HTR-8/SVneo (cell line): ENCODE measurements at places on chromosomes 2 and 18.

- no peak for DNase-seq
These were observed 500.2 kb downstream of the FBXO15 start for GRCh38 chr18:73647391-73647790.

DNA sequence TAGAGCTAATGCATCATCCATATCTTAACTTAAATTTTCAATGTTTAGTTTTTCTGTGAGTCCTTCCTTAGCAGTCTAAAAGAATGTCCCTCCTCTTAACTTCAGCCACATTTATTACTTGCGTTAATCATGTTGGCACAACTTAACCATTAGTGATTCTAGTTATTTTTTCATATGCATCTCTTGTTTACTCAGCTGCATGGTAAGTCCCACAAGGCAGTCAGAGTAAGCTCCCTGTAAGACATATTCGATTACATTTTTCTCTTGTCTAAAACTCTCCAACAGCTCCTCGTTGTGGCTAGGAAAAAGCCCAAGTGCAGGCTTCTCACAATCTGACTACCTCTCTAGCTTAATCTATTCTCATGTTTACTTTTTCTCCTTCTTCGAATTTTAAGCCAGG is 2045.3 kb upstream of the PIK3C3 start:
- DNase-seq: no peak

DNA sequence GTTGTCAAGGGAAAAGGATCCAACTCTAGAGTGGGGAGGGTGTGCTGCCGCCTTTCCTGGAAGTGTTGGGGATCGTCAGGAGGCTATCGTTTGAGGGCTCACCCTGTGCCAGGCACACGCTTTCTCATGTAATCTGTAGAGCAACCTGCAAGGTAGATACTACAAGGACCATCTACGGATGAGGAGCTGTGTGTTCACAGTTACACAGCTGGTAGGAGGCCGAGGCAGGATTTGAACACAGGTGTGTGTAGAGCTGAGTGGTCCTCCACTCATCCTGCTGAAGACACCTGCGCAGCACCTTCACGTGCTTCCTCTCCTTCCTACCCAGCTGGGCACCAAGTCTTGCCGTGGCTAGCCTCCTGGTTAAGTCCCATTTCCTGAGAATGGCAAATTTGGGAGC is 68.3 kb downstream of the MARCO start:
- no peak for DNase-seq

DNA sequence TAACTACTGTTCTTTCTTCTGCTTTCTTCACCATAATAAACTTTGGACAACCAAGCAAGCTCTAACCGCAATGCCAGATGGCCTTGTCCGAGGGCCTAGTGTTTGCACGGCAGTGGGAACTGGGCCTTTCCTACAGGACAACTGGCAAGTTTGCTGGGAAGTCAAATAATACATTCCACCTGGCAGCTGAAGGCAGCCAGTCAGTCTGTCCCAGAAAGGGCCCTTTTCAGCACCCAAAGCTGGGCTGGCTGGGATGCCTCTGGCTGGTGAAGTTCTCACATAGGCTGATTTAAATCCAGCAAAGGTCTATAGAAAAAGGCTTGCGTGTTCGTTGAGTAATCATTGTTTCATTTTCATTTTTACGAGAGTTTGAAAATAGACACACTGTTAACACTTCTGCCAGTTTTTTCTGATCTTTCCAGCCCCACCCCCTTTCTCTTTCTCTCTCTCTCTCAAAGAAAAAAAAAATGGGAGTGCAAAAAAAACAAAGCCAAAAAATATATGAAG is 110.0 kb upstream of the EPAS1 start:
- DNase-seq: no peak

DNA sequence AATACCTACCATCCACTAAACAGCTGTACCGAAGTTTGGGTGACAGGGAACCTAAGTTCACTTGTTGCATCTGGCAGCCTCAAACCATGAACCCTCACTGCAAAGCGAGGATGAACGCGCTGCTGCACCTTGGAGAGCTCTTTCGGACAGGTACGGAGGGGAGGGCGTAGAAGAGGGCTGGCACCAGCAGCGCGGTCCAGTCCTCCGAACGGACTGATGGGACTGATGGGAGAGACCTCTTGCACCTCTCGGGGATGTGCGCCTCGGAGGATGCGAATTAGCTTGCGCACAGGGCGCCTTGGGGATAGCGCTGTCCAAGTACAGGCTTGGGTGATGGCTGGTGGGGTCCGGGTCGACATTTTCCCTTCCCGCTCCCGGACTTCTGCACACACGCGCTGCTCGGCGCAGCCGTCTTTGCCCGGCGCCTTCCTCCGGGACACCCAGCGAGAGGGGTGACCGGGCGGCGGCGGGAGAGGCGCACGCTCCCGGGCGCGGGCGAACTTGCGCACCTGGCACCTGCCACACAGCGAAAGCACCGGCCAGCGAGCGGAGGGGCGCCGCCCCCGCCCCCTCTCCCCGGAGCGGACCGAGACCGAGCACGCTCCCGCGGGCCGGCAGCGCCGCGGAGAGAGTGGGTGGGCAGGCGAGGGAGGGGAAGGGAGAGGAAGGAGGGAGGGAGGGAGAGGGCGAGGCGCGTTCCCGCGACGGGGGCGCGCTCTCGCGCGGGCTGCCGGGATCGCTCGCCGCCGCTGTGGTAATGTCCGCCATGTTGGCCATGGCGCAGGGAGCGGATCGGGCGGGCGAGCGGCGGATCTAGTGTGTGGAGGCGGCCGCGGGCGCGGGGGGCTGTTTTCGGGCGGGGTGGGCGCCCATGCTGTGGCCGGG is at the start of gene EPC2:
EPC2 (plus strand) TSS at position 754 of the 885 bp plus-strand sequence. CDS start 267 bp downstream, outside the sequence.
- DNase-seq: peak; percentile 68

- peak; percentile 53 for DNase-seq
These were observed 10.0 kb downstream of the SLC4A5 start for GRCh38 chr2:74333175-74333574.

DNA sequence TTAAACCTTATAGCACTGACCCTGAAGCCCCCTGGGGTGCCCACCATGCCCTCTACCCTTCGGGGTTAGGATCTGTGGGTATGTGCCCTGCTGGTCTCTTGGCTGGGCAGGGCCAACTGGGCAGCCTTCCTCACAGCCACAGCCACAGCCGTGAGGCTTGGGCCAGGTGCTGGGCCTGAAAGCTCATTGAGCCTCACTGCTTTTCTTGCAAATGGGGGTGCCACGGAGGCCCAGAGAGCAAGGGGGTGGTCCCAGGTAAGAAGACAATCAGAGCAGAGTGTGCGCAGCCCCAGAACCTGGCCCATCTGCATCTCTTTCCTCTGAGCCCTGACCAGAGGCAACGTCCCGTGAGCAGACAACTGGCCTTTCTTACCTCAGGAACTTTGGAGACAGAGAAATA is 34.7 kb downstream of the KCNF1 start:
- DNase-seq: no peak

- DNase-seq: no peak
These were observed 84.0 kb upstream of the RFX8 start for GRCh38 chr2:101558740-101559525.

GRCh38 chr2:113200236-113200635 is 26.5 kb downstream of the PSD4 start:
- no peak for DNase-seq

DNA sequence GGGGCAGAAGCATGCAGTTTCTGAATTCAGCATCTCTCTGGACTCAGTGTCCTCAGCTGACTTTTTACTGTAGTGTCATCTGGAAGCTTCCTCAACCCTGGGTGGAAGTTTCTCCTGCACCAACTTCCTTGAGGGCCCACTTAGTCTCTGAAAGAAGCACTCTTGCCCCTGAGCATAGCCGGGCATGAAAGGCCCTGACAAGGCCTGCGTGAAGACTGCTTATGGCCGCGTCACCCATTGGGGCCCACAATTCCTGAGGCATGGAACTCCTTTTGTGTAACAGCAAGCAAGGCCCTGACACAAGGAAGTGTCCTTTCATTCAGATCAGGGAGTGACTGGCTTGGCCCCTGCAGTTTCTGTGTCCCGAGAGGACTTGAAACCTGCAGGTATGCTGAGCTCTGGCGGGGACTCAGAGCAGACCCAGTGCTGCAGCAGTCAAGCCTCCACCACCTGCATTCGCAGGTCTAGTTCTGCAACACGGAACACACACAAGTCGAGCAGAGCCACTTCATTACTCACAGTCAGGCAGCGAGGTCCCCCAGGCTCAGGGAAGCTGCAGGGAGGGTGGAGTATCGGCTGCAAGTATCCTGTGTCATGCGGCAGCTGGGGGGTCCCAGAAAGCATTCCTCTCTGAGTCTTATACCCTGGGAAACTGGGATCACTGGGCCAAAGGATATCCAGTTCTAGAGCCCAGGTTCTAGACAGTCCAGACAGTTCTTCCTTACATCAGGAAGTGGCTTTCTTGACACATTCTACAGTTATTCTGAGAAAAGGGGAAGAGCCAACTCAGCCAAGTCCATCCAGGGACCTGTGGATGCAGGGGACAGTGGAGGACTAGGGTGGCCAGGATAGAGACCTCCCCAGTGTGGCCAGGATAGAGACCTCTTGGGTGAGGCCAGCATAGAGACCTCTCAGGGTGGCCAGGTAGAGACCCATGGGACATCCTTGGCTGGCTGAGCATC is 35.6 kb upstream of the PRLH start:
- no peak for DNase-seq

- DNase-seq: no peak
These were observed 6.3 kb downstream of the STARD7 start for GRCh38 chr2:96202152-96202854.

- no peak for DNase-seq
These were observed 11.1 kb upstream of the RBFA start for GRCh38 chr18:80023173-80023572.

GRCh38 chr18:60247103-60247502 is 125.5 kb downstream of the MC4R start:
- no peak for DNase-seq

DNA sequence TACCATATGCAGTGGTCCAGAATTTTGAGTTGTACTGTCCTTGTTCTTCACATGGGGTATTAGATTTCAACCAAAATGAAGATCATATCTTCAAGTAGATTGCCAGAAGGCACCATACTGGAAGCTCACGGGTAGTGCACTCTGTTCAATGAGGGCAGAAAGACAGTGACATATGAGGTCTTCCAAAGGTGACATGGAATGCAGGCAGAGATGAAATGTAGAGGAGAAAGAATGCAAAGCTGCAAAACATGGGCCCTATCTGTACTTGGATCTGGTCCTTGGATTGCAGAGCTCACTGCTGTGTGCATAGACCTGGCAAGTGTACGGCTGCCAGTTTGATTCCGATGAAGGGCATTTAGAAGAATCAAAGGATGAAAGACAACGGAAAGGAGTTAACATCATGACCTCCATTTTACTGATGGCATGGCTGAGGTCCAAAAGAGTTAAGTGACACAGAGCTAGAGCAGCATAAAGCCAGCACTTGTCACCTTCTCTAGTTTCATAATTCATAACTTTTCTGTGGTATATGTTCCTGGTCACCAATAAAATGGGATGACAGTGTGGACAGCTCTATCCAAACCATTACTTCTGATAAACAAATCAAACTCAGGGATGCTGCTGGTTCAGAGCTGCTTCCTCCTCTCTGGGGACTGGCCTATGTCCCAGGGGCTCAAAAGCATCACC is 64.7 kb downstream of the BCL2 start:
- DNase-seq: no peak

DNA sequence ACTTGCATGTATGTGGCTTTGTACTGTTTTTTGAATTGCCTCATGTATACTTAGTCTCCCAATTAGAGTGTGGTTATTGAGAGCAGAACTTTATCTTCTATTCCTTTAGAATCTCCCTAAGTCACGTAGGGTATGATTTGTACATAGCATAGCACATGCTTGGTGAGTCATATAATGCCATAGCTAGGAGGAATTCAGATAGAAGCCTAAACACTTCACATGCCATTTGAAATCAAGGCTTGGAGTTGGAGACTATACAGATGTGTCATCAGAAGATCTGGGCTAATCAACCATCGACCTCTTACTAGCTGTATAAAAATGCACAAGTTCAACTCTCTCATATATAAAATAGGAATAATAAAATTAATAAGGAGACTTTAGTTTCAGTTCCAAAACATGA is 222.6 kb upstream of the ST6GAL2 start:
- DNase-seq: no peak

DNA sequence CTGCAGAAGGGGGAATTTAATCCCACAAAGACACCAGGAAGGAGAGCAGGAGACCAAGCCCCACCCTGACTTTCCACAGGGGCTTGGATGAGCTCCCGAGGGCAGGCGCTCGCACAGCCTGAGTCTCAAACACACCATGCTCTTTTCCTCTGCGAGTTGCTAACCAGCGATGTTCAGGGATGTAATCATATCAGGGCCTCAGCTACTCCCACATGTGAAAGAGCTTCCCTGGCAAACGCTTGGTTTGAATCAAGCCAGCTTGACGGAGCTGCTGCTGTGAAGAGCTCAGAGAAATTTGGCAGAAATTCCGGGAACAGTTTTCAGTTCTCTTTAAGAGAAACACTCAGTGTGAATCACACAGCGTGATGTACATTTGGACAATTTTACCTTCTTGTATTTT is 385.8 kb downstream of the GALR1 start:
- no peak for DNase-seq

GRCh38 chr2:235669269-235669831 is 175.5 kb downstream of the AGAP1 start:
- peak; percentile 60 for DNase-seq

GRCh38 chr2:198129609-198130008 is 325.2 kb downstream of the PLCL1 start:
- DNase-seq: no peak

DNA sequence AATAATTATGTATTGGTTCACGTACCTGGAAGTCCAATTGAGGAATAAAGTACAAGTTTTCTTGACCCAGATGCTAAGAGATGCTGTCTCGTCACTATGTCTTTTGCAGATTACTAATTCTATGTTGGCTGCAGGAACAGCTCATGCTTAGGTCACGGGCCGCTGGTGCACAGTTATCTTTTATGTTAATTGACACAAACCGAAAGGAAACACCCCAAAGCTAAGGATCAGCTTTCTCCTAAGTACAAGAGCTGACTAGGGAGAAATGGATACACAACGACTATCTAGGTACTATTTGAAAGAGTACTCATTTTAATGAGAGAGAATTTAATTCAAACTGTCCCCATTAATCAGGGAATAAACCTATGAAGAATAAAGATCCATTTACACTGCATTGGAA is 217.7 kb upstream of the SLC35G4 start:
- DNase-seq: no peak

GRCh38 chr2:179253226-179253625 is 11.4 kb downstream of the SESTD1 start:
- no peak for DNase-seq

- no peak for DNase-seq
These were observed 122.2 kb downstream of the BCL2 start for GRCh38 chr18:63197246-63197869.

DNA sequence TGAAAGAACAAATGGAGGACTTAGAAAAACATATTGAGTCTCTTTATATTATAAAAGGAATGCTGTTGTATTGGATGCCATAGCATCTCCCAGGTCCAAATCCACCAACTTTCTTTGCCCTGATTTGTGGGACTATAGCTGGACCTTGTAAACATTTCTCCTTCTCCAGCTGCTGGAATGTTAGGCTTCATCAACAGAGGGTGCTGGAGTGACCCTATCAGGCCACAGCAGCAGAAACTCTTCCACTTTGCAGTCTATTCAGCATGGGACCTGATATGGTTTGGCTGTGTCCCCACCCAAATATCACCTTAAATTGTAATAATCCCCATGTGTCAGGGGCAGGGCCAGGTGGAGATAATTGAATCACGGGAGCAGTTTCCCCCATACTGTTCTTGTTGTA is 138.4 kb upstream of the ARL4C start:
- DNase-seq: peak; percentile 7

- DNase-seq: peak; percentile 4
These were observed 384.0 kb downstream of the NBAS start for GRCh38 chr2:15177103-15177502.

- DNase-seq: no peak
These were observed 6.3 kb upstream of the SPP2 start for GRCh38 chr2:234044157-234044556.

- DNase-seq: peak; percentile 64
These were observed at the start of gene GLI2 for GRCh38 chr2:120735746-120736170. Gene GLI2, plus strand, starts transcription at chr2:120735868. Its CDS starts 61,453 bp downstream, at chr2:120797321.
